ENCODE measurements at places on chromosomes 6 and 20. TPM values are rescaled to one million over a fixed set of nuclear protein-coding genes. Genes with fewer than 3 reads are reported as not detected.

DNA sequence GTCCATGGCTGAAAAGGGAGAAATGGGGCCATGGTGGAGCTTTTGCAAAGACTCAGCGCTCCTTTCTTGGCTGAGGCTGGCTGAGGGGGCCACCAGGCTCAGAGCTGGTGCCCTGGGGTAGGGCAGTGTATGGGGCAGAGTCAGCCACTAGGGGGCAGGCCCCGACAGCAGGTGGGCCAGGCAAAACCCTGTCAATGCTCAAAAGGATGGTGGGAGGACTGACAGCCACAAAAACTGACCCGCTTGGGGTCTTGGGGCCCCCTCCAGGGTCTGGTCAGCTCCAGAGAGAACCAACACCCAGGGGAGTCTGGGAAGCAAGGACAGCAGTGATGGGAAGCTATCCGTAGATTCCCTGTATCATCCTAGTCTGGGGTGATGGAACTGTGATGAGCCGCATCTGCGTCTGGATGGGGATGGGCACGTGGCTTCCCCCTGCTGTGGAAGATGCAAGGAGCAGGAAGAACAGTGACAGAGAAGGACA is 306.9 kb downstream of the DHX35 start:
- no peaks in the 10 kb centered on the region for H3K4me1 ChIP-seq
- peak; percentile 56 for DNase-seq
- H3K4me3 ChIP-seq: no peak overlapping the region
- no peaks in the 10 kb centered on the region for H3K36me3 ChIP-seq

GRCh38 chr20:24378661-24379483 is 90.6 kb upstream of the SYNDIG1 start:
- H3K4me3 ChIP-seq: no peak overlapping the region
- DNase-seq: no peak
- H3K27ac ChIP-seq: no peak overlapping the region
- peaks cover 6% of the 10 kb centered on the region for H3K27me3 ChIP-seq

The WFDC12 gene
- total RNA-seq: not detected

The GUCA1A gene
- not detected for total RNA-seq

The PPP1R3G gene
- total RNA-seq: 3.2 TPM

The LINC00237 gene
- total RNA-seq: not detected

- DNase-seq: no peak
- no peaks in the 10 kb centered on the region for H3K4me1 ChIP-seq
- H3K4me3 ChIP-seq: no peak overlapping the region
- H3K27ac ChIP-seq: no peak overlapping the region
Measured at GRCh38 chr6:53412751-53413150, 64.0 kb upstream of the ELOVL5 start.

DNA sequence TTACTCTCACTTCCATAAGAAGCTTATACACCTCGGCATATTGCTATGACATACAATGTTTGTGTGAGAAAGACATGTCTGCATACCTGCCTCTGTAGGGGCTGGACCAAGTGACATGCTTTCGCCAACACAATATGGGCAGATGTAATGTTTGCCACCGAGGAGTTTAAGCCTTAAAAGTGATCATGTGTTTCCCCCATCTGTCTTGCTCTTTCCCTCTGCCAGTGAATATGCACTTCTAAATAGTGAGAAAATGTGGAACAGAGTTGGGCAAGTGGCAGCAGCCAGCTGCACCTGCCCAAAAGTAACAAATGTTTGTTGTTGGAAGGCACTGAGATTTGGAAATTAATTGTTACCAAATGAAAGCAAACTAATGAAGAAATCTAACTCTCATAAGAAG is 274.8 kb upstream of the BTBD3 start:
- no peaks in the 10 kb centered on the region for H3K4me1 ChIP-seq
- DNase-seq: no peak
- H3K4me3 ChIP-seq: no peak overlapping the region
- H3K27me3 ChIP-seq: no peaks in the 10 kb centered on the region

The DLL1 gene
- total RNA-seq: 26.9 TPM

DNA sequence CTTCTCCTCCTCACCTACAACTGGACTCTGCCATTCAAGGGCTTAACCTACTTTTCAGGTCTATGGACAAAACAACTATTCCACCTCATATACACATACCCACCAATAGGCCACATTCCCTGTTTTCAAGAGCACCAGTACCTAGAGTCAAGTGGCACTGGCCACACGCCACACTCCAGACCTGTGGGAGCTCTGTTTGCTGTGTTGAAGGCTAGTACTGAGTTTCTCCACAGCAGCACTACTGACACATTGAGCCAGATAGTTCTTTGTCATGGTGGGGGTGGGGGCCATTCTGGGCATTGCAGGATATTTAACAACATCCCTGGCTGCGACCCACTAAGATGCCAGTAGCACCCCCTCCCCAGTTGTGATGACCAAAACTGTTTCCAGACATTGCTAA is 84.1 kb downstream of the RALGAPA2 start:
- DNase-seq: no peak
- H3K4me3 ChIP-seq: no peak overlapping the region
- H3K27me3 ChIP-seq: no peaks in the 10 kb centered on the region
- H3K4me1 ChIP-seq: no peaks in the 10 kb centered on the region
- peaks cover 10% of the 10 kb centered on the region for H3K36me3 ChIP-seq

The HLA-DQA1 gene
- 19.2 TPM for total RNA-seq

- H3K27ac ChIP-seq: no peak overlapping the region
- no peaks in the 10 kb centered on the region for H3K4me1 ChIP-seq
- no peak for DNase-seq
- no peaks in the 10 kb centered on the region for H3K36me3 ChIP-seq
- no peaks in the 10 kb centered on the region for H3K27me3 ChIP-seq
Measured at GRCh38 chr6:105791583-105792318, 294.4 kb upstream of the PRDM1 start.

GRCh38 chr6:37638414-37639341 is 59.0 kb downstream of the MDGA1 start:
- no peak overlapping the region for H3K4me3 ChIP-seq
- DNase-seq: no peak
- no peaks in the 10 kb centered on the region for H3K36me3 ChIP-seq
- no peaks in the 10 kb centered on the region for H3K27me3 ChIP-seq
- H3K4me1 ChIP-seq: no peaks in the 10 kb centered on the region

The NKAIN2 gene
- not detected for total RNA-seq

DNA sequence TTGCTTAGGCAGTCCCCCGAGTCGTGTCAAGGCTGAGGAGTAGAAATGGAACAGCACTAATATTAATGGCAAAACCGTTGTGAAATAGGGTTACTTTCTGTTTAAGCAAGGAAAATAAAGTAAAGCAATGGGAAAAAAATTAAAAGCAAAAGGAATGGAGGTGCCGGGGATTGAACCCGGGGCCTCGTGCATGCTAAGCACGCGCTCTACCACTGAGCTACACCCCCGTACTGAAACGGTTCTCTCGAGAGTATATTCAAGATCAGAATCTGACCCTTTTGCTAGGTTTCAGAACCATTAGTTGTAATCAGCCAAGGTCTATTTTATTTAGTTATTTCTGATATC is 85.5 kb downstream of the TRIM27 start:
- H3K4me1 ChIP-seq: no peaks in the 10 kb centered on the region
- H3K27me3 ChIP-seq: no peaks in the 10 kb centered on the region
- peak; percentile 57 for DNase-seq
- no peaks in the 10 kb centered on the region for H3K36me3 ChIP-seq
- H3K27ac ChIP-seq: peak overlapping the region; percentile 84
- H3K4me3 ChIP-seq: peak overlapping the region; percentile 51

The PARD6B gene
- 1.4 TPM for total RNA-seq

DNA sequence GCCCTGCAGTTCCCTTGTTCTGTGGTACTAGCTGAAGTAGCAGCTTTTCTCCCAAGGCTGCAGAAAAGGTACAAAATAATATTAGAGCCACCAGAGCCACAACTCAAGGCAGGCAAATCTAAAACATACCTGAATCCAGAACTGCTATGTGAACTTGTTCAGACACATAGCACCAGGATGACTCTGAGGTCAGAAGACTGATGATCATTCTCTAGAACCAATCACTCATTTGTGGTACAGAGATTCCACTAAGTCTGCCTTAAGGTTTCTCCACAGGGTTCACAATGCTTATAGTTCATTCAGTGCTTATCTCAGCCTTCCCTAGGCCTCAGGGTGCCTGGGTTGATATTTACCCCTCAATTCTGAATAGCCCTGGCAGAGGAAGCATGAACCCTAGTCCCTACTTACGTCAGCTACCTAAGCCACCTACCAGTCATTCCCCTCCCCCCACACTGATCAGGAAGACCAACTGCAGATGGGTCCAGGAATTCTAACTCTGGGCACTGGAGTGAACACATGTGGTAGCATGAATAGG is 140.9 kb upstream of the MOCS1 start:
- no peaks in the 10 kb centered on the region for H3K4me1 ChIP-seq
- H3K36me3 ChIP-seq: no peaks in the 10 kb centered on the region
- no peak overlapping the region for H3K4me3 ChIP-seq
- no peak for DNase-seq
- H3K27ac ChIP-seq: peak overlapping the region; percentile 17

- no peak overlapping the region for H3K27ac ChIP-seq
- no peaks in the 10 kb centered on the region for H3K36me3 ChIP-seq
- DNase-seq: no peak
- H3K4me1 ChIP-seq: no peaks in the 10 kb centered on the region
Measured at GRCh38 chr20:23995905-23996666, 7.5 kb upstream of the GGTLC1 start.

DNA sequence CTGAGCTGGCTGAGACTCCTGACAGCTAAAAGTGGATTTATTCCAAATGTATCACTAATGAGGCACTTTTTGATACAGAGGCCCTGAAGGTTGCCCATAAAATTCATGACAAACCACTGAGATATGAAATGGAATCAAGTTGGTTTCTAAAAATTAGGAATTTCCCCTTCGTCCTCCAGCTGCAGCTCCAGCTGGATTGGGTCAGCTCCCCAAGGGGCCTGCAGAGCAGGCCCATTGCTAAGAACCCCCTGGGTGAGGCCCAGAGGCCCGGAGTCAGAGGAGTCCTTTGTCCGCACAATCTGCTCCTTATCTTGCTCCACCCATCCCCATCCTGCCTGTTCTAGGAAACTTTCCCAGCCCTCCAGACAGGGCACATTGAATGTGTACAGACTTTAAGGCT is 163.5 kb upstream of the TOP1 start:
- no peak for DNase-seq
- H3K4me3 ChIP-seq: no peak overlapping the region
- no peaks in the 10 kb centered on the region for H3K27me3 ChIP-seq
- no peak overlapping the region for H3K27ac ChIP-seq
- no peaks in the 10 kb centered on the region for H3K36me3 ChIP-seq

The TMEM244 gene
- not detected for total RNA-seq

The DSTN gene
- 384 TPM for total RNA-seq

GRCh38 chr6:25032934-25033333 is 97.2 kb upstream of the RIPOR2 start:
- no peak for DNase-seq
- H3K27me3 ChIP-seq: no peaks in the 10 kb centered on the region
- no peaks in the 10 kb centered on the region for H3K36me3 ChIP-seq
- H3K27ac ChIP-seq: no peak overlapping the region
- H3K4me3 ChIP-seq: no peak overlapping the region

GRCh38 chr20:9635750-9636149 is 121.4 kb downstream of the LAMP5 start:
- DNase-seq: no peak
- H3K27ac ChIP-seq: no peak overlapping the region
- no peaks in the 10 kb centered on the region for H3K36me3 ChIP-seq
- no peaks in the 10 kb centered on the region for H3K4me1 ChIP-seq

The ROS1 gene
- total RNA-seq: not detected

DNA sequence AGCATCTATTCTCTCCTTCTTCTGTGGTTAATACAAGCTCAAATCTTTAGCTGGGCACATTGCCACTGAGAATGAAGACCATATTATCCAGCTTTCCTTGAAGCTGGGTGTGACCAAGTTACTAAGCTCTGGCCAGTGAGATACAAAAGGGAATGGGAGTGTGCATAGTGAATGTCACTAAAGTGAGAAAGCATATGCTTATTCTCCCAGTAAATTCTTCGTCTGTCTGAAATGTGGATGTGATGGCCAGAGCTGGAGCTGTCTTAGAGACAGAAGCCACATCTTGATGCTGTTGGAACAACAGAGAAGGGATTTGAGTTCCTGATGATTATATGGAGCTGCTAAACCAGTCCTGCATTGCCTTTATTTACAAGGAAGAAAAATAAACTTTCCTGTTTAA is 60.1 kb downstream of the SESN1 start:
- H3K4me3 ChIP-seq: no peak overlapping the region
- no peaks in the 10 kb centered on the region for H3K4me1 ChIP-seq
- H3K36me3 ChIP-seq: no peaks in the 10 kb centered on the region
- DNase-seq: no peak
- H3K27ac ChIP-seq: peak overlapping the region; percentile 36
- no peaks in the 10 kb centered on the region for H3K27me3 ChIP-seq

Measured in breast epithelium (tissue), 4 donors.